Stimulated activated naive CD4-positive, alpha-beta T cell treated with Interleukin-2 at 50 U/mL for 16 hours (primary cell): ENCODE measurements at places on chromosomes 12 and 14.

DNA sequence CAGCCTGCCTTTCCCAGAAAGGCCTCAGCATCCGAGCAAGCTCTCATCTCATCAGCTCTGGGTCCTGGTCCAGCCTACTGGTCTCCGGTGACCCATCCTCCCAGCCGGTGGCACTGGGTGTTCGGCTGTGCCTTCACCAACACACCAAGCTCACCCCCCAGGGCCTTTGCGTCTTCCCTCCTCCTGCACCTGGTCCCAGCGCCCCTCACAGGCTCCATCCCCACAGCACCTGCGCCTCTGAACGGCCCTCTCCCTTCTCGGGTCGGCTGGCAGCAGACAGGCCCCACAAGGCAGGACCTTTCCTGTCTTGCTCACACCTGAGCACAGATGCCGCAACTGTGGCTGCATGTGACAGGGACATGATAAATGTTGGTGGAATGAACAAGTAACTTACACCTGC lies 13.1 kb downstream of the P2RX2 start:
- DNase-seq = no peak

DNA sequence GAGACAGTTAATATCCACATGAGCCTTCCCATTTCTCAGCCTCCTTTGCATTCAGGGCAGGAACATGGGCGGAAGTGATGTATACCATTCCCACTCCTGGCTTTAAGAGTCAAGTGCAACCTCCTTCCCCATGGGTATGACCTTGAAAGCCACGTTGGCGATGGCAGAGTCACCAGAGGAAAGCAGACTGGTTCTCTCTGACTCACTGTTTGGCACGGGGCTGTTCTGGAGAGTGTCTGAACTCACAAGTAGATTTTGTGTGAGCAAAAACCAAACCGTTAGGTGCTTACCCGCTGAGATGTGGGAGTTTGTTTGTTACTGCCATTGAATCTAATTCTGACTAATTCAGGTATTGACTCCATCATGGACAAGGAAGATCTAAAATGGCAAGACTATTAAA lies 36.7 kb upstream of the PZP start:
- DNase-seq = peak; percentile 76

DNA sequence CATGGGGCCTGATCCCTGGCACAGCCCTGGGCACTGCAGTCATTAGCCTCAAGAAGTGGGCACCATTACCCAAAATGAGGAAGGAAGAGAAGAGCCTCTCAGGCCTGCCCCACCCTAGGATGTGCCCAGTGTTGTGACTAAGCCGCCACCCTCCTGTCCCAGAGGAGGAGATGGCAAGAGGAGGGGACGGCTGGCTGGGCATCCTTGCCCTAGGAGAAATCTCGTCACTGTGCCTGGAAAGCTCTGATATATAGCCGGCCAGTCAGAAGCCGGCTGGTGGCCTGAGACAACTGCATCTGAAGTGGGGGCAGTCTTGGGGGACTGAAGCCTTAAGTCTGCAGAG lies 115.2 kb downstream of the LGMN start:
- DNase-seq = no peak

DNA sequence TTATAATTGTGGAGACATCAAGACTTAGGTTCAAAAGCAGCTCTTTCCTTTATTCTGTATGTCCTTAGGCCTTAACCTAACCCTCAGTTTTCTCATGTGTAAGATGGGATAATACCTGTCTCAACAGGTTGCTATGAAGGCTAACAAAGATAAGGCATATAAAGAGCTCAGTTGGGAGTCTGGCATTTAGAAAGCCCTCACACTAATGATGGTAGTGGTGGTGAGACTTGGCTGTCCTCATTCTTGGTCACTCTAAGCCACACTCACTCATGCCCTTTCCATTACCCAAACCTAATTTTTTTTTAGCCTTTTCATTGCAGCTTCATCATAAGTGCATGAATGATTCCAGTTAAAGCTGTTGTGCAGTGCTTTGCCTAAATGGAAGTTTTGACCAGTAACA lies 137.3 kb downstream of the TGFB3 start:
- no peak for DNase-seq

GRCh38 chr14:59252772-59253500 lies 64.5 kb downstream of the DAAM1 start:
- no peak for DNase-seq

DNA sequence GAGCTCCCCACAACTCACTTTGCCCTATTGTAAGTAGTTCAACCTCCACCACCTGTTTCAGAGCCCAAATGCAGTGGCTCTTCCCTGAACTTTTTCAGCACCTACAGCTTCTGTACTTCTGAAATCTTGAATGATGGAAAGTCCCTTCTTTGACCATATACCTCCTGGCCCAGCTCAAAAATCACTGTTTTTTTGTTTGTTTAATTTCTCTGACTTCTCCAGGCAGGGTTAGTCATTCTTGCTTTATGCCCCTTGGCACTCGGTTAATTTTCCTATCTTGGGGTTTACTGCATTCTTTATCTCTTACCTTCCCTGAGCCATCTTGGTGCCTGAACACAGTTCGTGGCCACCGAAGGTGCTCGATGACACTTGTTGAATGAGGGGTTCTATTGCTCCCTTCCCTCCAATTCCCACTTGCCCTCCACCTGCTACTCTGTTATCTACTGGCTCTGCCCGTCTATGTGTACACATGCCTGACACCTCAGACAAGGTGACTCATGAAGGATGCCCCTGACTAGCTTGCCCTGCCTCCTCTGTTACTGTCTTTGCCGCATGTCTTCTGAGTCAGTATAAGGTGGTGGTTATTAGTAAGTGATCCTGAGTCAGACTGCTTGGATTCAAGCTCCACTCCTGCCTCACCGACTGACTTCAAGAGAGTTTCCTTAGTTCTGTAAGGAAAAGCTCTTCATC lies 4.4 kb downstream of the AMHR2 start:
- peak; percentile 41 for DNase-seq

- DNase-seq = no peak
Observed at GRCh38 chr14:86604561-86604960, 1074.6 kb downstream of the FLRT2 start.

GRCh38 chr12:71392521-71393145 lies 47.0 kb upstream of the LGR5 start:
- DNase-seq = no peak

DNA sequence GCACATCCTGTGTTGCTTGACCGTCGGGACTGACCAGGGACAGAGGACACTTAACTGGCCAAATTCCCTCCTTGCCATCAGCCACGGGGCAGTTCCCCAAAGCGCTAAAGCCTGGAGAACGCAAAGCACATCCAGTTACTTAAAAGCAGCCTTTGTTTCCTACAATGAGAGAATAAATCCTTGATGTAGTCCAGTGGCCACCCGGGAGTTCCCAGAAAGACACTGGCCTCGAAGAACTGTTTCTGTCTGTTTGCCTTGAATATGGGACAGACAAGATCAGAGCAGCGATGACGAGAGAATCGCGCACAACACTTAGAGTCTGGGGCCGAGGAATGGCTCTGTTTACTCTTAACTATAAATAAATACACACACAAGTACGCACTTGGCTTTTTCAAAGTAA lies 102.2 kb downstream of the TNFAIP2 start:
- no peak for DNase-seq
